ENCODE measurements at places on chromosomes 11 and 22.

- DNase-seq, result no peak
Measured at GRCh38 chr11:14448240-14448639, 51.4 kb downstream of the COPB1 start.

DNA sequence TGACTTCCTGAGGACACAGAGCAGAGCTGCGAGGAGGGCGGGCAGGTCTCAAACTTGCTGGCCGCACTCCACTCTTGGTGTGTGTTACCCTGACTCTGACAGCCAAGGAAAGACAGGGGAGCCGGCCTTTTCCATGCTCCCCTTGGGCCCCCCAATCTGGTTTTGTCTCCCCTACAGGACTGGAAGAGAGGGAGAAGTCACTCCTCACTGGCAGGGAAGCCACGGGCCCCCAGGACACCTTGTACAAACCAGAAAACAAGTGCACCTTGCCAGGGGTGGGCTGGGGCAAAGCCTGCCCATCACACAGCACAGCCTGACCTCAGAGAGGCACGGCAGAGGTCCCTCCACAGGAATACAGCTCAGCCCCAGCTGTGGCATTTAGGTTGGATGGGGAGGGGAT, 20.2 kb downstream of the CBX7 start:
- no peak for DNase-seq

- DNase-seq, result no peak
Measured at GRCh38 chr22:21780259-21780658, 44.7 kb upstream of the YPEL1 start.

GRCh38 chr22:17370766-17371432, 1.6 kb downstream of the CECR2 start:
- DNase-seq, result no peak

GRCh38 chr11:62400760-62401159, 18.1 kb upstream of the SCGB1A1 start:
- no peak for DNase-seq

DNA sequence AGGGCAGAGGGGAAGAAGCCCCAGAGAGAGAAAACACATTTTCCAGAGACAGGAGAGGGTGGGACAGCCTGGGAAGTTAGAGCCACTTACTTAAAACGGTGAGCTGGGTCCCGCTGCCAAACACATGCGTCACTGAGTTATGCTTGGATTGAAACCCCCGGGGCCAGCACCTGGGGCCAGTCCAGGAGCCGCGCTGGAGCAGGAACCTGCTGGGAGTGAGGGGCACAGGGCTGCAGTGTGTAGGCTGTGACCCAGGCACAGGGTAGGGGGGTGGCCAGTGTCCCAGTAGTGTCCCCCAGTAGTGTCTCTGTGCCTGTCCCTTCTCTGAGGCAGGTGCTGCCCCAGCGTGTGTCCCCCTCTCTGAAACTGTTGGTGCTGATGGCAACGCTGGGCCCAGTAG, 5.2 kb downstream of the IGLL1 start:
- DNase-seq, result no peak

DNA sequence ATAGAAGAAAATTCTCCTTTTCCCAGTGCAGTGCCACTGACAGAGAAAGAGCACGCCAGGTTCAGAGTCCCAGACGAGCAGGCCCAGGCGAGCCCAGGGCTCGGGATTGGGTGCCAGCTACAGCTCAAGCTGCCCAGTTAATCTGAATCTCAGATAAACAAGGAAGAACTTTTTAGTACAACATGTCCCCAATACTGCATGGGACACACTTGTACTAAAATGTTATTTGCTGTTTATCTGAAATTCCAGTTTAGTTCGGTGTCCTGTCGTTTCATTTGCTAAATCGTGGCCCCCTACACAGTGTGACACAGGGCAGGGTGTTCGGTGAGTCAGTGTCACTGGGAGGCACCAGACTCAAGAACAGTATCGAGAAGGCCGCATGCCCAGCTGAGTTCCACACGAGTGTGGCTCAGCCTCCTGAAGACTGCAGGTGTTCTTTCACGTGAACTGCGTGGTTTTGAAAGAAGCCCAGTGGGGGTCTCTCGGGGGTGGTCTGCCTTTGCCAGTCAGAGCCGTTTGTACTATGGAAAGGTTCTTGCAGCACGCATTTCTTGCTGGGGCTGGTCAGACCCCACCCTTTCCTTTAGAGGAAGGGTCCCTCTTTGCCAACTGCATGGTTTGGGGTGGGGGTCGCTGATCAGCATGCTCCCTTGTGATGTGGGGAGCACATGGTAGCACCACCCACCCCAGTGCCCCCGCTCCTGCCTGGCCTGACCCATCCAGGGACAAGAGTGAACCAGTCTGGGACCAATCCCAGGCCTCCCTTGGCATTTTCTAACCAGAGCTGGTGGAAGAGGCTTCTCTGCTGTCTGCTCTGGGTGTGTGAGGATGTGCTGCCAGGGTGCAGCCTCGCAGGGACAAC, 115.6 kb upstream of the B3GAT1 start:
- no peak for DNase-seq

DNA sequence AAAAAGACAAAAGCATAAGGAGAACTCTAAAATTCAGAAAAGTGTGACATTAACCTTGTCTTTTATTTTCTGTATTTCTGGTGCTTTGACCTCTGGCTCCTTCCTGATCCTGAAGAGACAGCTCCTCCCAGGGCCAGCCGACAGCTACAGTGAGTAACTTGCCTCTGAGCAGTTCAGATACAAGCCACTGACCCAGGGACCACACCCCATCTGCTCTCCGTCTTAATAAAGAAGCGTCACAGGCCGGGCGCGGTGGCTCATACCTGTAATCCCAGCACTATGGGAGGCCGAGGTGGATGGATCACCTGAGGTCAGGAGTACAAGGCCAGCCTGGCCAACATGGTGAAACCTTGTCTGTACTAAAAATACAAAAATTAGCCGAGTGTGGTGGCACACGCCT, 6.5 kb downstream of the MLC1 start:
- DNase-seq, result no peak

DNA sequence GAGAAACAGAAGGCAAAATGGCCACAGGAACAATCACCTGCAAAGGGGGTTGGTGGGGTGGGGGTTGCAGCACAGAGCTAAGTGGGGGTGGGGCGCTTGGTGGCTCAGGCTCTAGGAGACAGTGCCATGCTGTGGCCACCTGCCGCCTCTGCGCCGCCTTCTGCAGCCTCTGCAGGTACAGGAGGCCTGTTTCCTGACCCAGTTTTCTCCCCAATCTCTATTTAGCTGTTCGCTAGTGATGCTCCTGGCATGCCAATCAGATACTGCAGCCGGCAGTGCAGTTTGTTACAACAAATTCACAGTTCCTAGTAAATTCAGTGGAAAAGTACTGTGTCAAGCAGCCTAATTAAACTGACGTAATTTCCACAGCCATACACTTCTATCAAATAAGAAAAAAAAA, 106.4 kb downstream of the SERGEF start:
- no peak for DNase-seq

GRCh38 chr11:40129266-40129665, 1330.2 kb downstream of the LRRC4C start:
- no peak for DNase-seq

DNA sequence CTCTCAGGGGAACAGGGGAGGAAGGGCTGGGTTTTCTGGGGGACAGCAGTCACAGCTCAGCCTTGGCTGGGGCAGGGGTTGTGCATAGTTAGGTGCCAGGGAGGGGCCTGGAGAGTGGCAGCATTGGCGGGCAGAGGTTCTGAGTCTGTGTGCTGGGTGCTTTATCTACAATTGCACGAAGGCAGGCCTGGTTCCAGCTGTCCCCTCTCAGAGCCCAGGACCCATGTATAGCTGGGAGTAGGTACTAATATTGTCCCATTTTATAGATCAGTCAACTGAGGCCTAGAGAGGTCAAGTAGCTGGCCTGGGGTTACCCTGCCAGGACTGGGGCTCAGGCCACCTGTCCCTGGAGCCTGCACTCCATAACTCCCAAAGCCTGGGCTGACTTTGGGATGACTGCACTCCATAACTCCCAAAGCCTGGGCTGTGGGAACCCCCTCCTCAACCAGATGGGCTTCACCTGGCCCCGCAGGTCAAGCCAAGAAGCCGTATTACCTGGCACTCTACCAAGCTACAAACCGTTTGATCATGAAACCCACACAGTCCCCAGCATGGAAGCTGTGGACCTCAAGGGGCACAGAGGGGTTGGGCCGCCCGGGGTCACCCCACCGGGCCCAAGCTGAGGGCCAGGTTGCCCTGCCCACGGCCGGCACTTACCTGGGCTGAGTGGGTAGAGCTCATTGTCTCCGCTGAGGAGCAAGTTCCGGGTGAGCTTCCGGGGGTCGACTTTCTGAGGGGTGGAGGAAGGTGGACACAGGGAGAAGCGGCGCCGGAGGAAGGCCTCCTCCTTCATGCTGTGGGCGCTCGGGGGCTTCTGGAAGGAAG, 36.5 kb downstream of the OSBPL5 start:
- DNase-seq, result no peak

DNA sequence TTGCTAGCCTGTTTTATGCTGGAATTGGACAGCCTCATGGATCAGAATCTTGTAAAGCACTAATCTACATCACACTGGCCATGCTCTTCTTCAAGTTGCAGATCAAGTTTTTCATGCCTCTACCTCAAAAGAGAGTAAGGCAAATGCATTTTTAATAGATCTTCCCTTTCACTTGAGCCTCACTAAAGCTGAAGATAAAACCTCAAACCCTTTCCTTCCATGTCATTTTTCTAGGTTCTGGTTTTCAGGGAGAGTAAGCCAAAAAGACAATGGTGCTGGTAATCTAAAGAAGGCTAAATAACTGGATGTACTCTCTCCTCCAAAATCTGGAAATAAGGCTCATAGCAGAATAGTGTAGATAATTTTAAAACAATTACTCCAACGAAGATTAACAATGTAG, 28.3 kb downstream of the POU2AF1 start:
- no peak for DNase-seq

- DNase-seq, result no peak
Measured at GRCh38 chr22:25091458-25091857, 108.2 kb upstream of the CRYBB3 start.

GRCh38 chr11:129972611-129973010, 30.0 kb downstream of the PRDM10 start:
- DNase-seq, result no peak

- DNase-seq, result no peak
Measured at GRCh38 chr22:47051441-47052071, 289.1 kb downstream of the TBC1D22A start.

GRCh38 chr11:85941380-85941973, 86.3 kb downstream of the CCDC83 start:
- DNase-seq, result no peak

DNA sequence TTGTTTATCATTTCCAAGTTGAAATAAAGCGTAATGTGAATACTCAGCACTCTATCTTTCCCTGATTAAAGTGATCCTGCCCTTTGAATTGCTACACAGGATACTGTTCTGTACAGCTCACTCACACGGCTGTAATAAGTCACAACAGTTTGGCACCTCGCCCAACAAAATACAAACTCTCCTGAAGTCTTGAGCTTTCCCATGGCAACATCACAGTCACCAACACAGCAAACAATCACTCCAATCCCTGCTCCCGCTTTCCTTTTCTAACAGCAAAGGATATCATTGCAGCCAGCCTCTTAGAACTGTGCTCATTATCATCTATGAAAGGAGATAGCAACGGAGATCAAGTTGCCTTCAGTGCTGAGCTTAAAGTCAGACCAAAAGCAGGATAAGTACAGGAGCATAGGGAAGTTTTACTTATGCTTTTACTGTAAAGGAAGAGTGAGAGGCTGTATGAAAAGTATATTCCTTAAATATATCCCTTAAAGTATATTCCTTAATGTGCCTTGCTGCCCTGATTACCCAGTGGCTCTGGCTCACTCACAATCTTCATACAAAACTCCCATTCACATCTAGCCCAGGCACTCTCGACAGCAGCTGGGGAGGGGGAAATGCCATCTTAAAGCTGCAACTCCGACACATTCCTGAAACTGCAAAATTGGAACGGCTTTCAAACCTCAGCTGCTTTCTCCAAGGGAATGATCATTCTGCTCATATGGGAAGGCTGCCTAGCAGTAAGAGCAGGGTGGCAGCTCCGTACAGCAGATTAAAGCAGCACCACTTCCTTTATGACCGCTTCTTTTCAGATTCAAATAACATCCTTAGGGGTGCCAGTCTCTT, 35.8 kb downstream of the MAML2 start:
- DNase-seq, result no peak

DNA sequence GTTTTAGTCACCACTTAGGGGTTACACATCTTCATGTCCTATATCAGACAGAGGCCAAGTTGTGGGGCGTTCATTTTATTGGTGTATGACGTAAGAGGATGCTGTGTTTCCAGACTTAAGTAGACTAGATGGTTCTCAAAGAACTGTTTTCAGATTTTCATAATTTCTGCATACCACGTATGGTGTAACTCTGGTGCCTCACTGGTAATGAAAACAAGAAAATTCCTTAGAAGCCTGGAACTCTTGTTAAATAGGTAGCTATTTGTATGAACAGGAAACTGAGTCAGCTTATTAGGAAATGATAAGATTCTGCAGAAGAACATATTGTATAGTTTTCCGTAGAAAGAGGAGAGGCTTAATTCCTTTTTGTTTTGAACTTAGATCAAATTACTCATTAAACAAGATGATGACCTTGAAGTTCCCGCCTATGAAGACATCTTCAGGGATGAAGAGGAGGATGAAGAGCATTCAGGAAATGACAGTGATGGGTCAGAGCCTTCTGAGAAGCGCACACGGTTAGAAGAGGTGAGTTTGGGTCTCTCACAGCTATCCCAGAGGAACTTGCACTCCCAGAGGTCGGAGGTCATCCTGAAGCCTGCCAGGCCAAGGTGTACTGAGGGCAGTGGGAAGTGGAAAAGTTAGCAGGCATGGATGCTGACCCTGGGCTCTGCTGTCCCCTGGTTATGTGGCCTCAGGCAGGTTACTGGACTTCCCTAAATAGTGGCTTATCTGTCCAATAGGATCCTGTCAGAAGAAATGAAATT, 3.9 kb downstream of the CDC45 start:
- DNase-seq, result no peak

- DNase-seq, result no peak
Measured at GRCh38 chr11:109864151-109864661, 229.0 kb upstream of the ZC3H12C start.

DNA sequence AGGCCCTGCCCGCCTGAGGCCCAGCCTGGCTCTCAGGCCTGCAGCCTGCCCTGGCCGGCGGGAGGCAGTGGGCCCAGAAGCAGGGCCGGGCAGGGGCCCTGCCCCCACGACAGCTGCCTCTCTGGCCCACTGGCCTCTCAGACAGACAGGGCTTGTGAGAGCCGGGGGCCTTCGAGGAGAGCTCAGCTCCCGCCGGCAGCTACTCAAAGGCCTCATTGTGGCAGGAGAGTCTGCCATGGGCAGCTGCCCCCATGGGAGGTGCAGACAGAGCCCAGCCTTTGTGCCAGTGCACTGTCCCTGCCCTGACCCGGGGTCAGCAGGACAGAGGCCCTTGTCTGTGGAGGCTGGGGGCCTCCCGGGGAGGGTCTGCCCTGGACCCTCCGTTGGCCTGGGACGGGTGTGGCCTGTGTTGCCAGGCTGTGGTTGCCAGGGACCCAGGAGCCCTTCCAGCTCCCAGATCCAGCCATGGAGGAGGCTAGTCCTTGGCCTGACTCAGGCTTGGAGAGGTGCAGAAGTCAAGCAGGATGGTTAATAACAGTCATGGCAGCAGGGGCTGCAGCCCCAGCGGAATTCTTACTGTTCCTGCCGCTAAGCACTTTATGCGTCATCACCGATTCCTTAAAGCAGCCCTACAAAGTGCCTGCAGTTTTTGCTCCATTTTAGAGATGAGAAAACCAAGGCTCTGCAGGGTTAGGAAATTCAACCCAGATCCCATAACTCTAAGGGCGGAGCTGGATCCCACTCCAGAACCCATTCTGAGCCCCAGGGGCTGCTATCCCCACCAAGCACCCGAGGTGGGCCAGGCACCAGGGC, 12.5 kb downstream of the FLRT1 start:
- no peak for DNase-seq

- DNase-seq, result no peak
Measured at GRCh38 chr22:48547971-48548370, 1279.7 kb downstream of the BRD1 start.

All from activated T-cell treated with anti-CD3 and anti-CD28 coated beads for 1 hour (primary cell).